ENCODE measurements at places on chromosomes 3 and 15.

- DNase-seq = peak; percentile 25
These were observed 169.5 kb downstream of the PLD1 start for GRCh38 chr3:171640520-171641412.

GRCh38 chr3:78978037-78978436 lies 789.8 kb downstream of the ROBO1 start:
- no peak for DNase-seq

GRCh38 chr3:41163421-41163820 lies 35.9 kb upstream of the CTNNB1 start:
- DNase-seq = no peak

- DNase-seq = no peak
These were observed 42.4 kb downstream of the TNIK start for GRCh38 chr3:171417813-171418212.

DNA sequence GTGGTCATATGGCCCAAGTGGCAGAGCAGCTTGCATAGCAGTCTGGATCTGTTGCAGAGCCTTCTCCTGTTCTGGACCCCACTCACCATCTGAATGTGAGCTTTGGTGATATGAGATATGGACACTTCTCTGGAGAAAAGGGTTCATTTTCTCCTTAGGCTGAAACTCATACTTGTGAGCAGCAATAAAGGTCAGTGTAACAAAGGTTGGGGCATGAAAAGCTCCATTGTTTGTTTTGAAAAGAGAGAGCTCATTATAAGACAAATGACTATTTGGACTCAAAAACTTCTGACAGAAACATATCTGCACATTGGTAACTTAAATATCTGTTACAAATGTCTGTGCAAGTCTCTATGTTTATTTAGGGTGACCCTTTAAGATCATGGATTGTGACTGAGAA lies 517.3 kb downstream of the MFSD1 start:
- DNase-seq = no peak

GRCh38 chr15:75193272-75193671 lies 8.4 kb upstream of the C15orf39 start:
- DNase-seq = no peak

DNA sequence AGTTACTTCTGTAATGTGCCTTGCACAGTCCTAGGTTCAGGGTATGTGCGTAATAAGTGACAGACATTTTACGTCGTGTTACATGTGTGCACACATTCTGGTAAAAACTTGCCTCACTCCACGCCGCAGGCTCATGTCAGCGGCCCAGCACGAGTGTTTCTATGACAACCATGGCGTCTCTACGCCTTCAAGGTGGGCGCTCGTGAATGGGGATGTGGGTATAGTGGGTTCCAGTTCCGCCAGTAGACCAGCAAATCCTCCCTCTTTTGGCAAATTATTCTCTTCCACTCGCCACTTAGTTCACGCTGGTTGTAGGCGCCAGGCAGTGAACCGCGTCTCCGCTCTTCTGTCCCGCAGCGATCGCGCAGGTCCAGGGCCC lies 40.3 kb downstream of the CHST14 start:
- DNase-seq = no peak

DNA sequence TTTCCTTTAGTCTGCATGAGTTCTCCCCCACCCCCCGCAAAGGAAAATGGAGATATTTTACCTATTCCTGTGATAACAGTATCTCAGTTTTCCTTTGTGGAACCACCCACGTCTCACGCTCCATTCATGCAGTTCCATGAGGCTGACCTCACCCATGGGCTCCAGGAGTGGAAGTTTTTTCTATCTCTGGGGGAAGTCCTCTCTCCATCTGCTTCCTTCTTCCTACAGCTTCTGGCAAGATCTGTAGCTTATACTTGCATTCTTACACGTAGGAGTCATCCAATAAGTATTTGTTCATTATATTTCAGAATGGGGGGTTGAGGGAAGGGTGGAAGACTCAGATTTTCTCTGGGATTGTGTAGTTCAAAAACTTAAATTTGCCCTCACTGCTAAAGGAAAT lies 5.8 kb upstream of the GLCE start:
- no peak for DNase-seq

DNA sequence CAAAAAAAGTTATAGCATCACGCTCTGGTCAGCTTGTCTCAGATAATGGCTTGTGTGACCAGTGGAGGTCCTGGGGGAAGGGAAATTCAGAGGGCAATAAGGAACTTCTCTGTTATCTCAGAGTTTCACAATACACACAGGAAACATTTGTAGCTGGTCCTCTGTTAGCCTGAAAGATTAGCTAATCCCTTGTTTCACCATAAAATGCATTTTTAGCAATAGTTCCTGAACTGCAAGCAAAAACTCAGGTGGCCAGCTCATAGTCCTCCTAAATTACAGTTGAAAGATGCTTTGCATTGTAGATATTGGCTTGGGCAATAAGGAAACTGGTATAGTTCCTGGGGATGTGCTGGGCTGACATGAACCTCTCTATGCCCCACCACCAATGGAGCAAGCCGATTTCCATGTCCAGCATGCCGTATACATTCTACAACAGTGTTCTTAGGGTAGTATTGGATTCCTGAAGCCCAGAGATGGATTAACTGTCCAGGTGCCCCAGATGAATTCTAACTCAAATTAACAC lies 141.5 kb upstream of the TBL1XR1 start:
- DNase-seq = peak; percentile 72

DNA sequence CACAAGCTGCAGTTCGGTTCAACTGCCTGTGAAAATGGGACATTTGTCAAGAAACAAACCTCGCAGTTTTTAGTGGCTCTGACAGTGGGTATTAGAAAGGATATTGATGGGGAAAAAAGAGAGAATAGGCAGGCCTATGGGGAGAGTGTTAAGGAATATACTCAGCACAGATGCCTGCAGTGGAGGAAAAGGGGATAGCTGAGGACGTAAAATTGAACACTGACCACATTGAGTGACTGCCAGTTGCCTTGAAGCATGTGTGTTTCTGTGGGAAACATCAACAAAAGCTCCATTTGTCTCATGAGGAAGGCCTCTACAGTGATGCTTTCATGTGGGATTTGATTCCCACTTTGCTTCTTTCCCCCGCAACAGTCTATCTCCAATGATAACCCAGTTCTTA lies 1042.1 kb downstream of the TUSC7 start:
- no peak for DNase-seq

GRCh38 chr3:188367678-188368077 lies 213.7 kb downstream of the LPP start:
- no peak for DNase-seq

DNA sequence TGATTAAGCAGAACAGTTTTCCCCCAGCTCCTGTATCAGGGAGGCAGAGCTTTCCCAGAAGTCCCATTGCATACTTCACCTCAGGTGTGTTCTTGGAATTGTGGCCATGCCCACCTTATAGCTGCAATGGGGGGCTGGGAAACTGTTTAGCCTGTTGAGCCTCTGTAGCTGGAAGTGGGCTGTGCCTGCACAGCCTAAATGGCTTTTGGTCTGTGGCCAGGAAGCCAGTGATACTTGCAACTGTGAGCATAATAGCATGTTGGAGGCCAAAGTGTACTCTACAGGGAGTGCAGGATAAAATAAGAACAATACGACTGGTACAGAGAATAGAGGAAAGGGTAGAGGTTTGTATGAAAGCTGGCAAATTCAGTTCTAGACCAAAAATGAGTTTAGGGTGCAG lies 248.5 kb downstream of the PTPRG start:
- DNase-seq = no peak

DNA sequence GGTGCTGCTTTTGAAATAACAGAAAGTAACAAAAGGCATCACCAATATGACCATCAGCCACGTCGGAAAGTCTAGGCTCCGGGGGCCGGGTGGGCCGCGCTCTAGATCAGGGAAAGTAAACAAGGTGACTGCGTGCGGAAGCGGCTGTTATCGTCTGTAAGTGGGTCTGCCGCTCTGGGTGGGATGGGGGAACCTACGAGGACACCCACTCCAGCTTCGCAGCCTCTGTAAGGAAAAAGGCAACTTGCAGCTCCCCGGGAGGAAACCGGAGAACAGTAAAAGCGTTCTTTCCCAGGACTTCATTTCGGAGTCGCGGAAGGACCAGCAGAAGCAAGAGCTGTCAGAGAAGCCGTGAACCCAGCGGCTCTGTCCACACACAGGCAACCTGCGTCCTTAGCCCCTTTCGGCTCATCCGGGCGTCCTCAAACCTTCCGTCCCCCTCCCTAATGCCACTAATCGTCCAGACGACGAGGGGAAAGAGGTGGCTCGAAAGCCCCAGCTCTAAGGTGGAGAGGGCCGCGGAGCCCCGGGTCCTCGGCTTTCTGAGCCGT lies 461 bp downstream of the XRN1 start:
- DNase-seq = peak; percentile 37

DNA sequence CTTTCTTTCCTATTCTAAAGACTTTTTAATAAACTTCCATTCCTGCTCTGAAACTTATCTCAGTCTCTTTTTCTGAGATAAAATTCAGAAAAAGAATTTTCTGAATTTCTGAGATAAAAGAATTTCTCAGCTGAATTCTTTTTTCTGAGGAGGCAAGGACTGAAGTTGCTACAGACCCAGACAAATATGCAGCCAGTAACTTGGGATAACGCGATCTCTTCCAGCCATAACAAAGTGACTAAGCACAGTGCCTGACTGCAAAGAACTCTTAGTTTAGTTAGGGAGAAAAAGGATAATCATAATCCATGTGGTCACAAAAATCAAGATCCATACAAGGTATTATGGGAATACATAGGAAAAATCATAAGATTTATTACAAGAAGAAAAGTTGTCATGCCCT lies 222.0 kb upstream of the GAP43 start:
- no peak for DNase-seq

DNA sequence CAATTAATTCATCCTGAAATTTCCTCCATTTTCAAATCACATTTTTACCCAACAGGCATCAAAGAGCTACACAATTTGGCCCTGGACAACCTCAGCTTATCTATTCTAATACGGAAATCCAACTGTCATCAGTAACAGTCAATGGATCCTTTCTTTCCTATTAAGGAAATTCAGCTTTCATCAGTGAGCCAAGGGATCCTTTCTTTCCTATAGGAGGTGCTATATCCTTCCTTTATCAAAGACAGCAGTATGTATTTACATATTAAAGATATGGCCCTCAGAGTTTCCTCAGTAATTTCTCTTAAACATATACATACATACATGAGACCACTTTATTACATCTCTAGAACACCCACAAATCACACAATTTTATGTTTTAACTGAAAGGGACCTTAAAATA lies 10.1 kb downstream of the DHX36 start:
- no peak for DNase-seq

GRCh38 chr15:85913461-85913860 lies 118.7 kb upstream of the KLHL25 start:
- no peak for DNase-seq

- DNase-seq = no peak
These were observed 394.9 kb upstream of the WNT5A start for GRCh38 chr3:55882006-55882405.

GRCh38 chr15:64527263-64527984 lies 67.0 kb downstream of the ZNF609 start:
- DNase-seq = no peak

DNA sequence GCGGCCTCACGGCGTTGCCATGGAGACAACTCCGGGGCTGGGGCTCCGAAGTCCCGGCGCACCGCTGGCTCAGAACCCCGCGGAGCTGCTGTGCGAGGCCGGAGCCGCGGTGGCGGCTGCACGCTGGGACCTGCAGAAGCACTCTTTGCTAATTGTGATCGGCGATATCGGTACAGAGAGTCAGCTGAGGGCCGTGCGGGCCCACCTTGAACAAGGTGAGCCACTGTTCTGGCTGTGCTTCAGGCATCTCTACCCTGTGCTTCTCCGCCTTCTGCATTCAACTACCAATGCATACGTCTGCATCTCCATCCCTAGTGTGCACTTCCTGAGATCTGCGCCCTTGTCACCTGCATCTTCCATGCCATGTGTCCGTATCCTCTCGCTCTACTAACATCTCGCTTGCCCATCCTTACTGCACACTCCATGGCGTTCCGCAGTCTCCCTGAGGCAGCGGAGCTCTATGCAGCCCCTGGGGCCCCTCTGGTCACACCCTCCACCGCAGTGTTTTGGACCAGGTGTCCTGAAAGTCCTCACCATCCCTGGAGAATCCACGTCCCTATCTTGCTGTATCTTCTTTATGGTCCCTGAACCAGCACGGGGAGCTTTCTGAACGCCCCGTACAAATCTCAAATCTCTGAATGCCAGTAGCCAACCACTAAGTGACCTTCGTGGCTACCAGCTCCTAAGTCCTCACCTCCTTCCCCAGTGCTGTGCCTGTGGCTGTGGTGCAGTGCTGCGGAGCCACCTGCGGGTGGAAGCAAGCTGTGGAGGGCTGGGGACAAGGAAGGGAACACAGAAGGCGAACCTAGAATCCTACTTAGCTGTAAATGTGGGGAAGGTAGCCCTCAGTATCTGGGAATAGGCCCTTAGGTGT lies 6.2 kb upstream of the MAP1A start:
- no peak for DNase-seq

GRCh38 chr3:114299941-114300624 lies 6.3 kb downstream of the TIGIT start:
- no peak for DNase-seq

GRCh38 chr3:105516972-105517371 lies 150.3 kb downstream of the ALCAM start:
- no peak for DNase-seq

Measured in MM.1S (cell line).